ENCODE measurements at places on chromosomes 6 and 20.

- DNase-seq = no peak
Observed at GRCh38 chr20:33019465-33020277, 11.8 kb upstream of the BPIFB6 start.

DNA sequence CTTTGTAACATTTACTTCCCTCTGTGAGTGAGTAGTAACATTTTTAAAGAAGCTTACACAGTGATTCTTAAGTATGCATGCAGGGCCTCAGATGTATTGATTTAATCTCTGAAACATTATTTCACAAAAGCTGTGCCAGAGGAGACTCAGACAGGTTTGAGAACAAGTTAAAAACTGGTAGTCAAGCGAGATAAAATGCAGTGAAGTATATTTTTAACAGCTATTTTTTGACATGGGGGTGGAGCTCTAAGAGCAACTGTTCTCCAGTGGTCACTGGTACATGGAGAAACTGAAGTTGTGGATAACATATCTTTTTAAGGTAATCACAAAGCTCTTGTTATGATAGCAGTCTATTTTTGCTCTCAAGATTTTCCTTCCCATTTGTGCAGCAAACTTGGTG, 20.4 kb downstream of the DSTN start:
- no peak for DNase-seq

- DNase-seq = no peak
Observed at GRCh38 chr6:41367700-41368099, 32.3 kb downstream of the NCR2 start.

DNA sequence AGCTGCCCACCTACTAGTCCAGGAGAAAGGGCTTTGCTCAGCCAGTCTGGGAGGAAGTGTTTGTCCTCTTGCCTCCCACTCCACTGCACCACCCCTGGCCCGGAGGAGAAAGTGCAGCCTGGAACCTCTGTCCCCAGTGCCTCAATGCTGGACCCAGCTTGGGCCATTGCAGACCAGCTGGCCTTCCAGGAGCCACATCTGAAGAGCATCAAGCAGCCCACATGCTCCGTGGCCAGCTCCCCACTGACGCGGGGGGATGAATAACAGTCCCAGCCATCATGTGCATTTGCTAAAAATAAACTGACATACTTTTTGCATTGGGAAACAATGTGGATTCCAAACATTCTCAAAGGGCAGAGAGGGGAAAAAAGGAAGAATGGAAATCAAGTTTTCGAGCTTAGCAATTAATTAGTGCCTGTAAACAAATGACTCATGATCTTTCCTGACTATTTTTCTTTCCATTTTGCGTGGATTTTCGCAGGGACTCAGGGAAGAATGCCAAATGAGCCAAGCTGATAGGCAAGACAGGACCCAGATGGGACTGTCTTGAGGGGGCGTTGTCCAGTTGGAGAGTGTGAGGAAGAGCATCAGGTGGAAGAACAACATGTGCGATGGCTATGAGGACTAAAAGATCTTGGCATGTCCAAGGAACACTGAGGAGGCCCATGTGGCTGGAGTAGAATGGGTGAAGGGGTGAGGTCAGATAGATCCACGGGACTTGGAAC, 34.1 kb downstream of the CEBPB start:
- no peak for DNase-seq

GRCh38 chr20:7765221-7765620, 175.0 kb downstream of the HAO1 start:
- no peak for DNase-seq

DNA sequence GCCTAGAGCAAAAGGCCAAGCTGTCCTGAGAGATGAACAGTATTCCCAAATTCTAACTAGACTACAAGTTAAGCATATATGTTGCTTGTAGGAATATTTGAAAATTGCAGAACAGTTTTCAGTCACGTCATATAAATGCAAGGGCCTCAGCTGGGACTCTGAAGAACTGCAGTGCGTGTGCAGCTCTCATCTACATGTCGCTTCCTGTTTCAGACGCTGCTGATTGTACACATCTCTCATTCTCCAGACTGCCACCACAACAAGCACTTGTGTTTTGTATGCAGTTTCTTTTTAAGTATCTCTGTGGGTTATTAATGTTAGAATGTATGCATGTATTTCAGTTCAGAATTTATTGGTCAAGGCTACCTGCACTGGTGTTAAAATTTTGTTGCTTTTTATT, 119.7 kb downstream of the MAP3K4 start:
- DNase-seq = no peak

GRCh38 chr6:13439644-13440043, 47.8 kb downstream of the GFOD1 start:
- no peak for DNase-seq

GRCh38 chr6:167472148-167472547, 147.3 kb downstream of the TTLL2 start:
- DNase-seq = no peak

GRCh38 chr20:36447101-36447500, 94.2 kb upstream of the MYL9 start:
- DNase-seq = no peak

- no peak for DNase-seq
Observed at GRCh38 chr20:25296094-25297093, 48.5 kb downstream of the PYGB start.

DNA sequence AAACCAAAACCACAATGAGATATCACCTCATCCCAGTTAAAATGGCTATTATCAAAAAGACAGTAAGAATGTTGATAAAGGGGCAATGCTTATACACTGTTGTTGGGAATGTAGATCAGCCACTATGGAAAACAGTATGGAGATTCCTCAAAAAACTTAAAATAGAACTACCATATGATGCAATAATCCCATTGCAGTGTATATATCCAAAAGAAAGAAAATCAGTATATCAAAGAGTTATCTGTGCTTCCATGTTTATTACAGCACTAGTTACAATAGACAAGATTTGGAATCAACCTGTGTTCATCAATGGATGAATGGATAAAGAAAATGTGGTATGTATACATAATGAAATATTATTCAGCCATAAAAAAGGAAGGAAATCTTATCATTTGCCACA, 3.5 kb upstream of the FABP7 start:
- DNase-seq = no peak

- no peak for DNase-seq
Observed at GRCh38 chr6:81634155-81634880, 118.2 kb downstream of the TENT5A start.

DNA sequence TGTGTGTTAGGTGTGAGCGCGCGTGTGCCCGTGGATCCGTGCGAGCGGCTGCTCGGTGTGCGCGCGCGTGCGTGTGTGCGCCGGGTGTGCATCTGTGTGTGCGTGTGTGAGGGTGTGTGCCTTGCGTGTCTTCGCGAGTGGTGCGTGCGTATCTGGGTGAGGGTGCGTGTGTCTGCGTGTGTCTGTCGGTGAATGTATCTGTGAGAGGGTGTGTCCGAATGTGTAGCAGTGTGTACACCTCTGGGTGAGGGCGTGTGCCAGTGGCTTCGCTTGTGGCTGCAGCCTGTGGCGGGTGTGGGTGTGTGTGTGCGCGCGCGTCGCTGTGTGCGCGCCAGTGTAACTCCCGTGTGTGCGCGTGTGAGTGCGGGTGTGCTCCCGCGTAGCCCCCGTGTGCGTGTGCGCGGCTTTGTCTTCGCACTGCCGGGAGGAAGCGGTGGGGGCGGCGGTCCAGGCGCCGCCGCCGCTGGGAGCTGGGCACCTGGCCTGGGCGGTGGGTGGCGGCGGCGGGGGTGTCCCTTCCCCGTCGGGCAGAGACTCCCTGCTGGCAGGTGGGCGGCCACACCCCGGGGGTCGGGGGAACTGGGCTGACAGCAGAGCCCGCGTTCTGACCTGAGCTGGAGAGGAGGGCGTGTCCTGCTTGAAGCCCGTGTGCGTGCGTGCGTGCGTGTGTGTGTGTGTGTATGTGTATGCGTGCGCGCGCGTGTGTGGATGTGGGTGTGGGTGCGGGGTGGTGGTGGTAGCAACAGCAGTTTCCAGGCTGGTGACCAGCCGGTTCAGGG, 61.3 kb upstream of the EPB41L1 start:
- DNase-seq = peak; percentile 11

GRCh38 chr6:122381494-122382265, 17.8 kb upstream of the HSF2 start:
- peak; percentile 17 for DNase-seq

DNA sequence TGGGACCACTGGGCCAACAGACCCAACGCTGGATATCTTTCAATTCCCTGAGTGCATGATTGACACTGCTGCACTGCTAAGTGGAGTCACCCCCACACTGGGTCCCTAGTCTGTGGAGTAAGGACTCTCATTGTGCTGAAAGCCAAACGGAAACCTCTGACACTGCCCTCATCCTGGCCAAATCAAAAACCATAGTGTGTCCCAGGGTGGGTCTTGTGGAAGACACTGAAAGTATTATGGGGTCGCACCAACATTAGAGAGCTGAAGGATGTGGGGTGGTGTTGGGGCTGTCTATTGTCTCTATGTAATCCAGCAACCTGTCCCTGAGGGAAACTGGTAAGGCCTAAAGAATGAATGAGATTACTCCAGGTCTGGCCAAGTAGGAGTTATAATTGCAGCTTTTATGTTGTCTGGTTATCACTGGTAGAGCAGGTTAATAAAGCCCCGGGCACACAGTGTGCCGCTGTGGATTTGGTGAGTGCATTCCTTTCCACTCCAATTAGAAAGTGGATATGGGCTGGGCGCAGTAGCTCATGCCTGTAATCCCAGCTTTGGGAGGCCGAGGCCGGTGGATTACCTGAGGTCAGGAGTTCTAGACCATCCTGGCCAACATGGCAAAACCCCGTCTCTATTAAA, 57.9 kb downstream of the HLA-A start:
- no peak for DNase-seq

- no peak for DNase-seq
Observed at GRCh38 chr6:48567016-48567415, 456.0 kb upstream of the PTCHD4 start.

- peak; percentile 16 for DNase-seq
Observed at GRCh38 chr6:56359201-56359899, 112.0 kb upstream of the COL21A1 start.

DNA sequence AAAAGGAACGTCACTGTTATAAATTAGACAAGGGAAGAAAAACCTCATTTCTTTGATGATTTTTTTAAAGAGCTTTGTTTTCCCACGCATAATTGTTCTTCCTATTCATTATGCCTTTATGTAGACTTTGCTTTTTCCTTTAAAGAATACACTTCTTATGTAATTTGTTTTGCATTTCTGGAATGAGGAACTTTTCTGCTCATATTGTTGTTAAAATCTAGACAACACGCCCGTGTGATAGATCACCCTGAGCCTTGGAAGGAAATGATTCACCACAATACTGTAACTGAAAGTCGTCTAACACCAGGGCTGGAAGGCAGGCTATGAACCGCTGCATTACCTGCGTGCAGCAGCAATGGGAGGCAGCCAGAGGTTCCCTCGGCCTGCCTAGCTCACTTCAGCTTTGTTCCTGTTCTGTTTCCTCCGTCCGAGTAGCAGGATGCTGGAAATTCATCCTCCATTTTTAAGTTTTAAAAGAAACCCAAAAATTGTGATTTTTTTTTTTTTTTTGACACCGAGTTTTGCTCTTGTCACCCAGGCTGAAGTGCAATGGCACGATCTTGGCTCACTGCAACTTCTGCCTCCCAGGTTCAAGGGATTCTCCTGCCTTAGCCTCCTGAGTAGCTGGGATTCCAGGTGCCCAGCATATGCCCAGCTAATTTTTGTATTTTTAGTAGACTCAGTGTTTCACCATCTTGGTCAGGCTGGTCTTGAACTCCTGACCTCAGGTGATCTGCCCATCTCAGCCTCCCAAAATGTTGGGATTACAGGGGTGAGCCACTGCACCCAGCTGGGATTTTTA, 49.6 kb upstream of the ZNF217 start:
- DNase-seq = peak; percentile 33

DNA sequence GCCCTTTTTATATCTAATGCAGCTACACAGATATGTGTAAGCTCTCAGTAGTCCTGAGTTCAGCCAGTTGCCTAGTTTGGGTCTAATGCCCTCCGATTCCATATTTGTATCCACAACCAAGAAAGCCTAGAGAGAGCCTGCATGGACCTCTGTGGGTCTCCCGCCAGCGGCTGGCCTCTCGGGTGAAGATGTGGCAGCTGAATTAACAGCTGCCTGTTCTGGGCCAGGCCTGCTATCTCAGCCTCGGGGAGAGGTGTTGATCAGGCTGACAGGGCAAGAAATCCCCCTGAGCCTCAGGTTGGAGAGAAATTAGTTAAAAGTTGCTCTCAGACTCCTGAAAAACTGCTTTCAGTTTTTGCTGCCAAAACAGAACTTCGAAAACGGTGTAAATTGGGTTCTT, 19.8 kb downstream of the PTK7 start:
- no peak for DNase-seq

DNA sequence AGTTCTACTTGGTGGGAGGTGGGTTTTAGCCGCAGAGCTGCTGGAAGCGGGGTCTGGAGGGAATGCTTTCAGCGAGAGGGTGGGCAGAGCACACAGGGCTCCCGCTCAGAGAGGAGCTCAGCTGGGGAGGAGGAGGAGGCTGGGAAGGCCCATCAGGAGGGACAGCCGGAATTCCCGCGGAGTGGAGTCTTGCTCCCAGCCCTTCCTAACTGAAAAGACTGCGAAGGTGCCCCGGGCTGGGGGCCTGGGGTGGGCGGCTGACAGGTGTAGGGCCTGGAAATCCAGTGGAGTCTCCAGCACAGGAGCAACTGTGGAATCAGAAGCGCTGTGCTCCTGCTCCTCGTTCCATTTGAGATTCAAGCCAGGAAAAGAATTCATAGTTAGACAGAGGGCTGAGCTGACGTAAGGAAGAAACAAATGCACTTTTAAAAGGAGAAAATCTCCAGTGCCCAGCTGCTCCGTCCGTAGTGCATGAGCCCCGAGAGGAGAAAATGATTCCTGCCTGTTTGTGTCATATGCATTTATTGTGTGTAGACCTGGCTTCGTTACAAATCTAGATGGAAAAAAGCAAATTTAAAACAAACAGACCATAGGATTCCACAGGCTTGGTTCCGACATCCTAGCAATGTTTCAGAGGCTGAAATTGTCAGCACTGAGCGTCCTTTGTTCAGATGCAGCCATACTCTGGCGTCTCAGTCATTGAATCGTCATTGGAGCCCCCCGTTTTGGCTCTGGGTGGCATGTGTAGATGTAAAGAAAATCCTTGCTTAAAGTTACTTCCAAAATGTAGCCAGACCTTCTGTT, 197.7 kb downstream of the SMOC2 start:
- no peak for DNase-seq

GRCh38 chr20:41701588-41702348, 83.6 kb upstream of the CHD6 start:
- DNase-seq = no peak

GRCh38 chr6:288866-289265, 3.4 kb upstream of the DUSP22 start:
- DNase-seq = no peak

GRCh38 chr6:164982389-164982788, 327.0 kb downstream of the C6orf118 start:
- no peak for DNase-seq

DNA sequence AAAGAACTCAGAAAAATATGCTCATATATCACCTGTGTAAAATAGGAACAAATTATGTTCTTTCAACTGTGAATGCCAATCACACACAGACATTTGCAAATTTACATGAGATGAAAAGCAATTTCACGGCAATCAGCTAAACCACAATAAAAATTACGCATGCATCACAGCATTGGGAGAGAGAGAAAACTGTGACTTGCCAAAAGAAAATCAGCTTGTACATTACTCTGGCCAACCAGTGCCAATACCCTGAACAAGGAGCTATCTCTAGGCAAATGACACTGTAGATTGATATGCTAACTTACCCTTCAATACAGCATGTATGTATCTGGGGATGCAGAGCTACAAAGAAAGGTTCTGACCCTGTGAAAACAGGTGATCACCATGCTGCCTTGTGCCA, 515.6 kb downstream of the EYS start:
- no peak for DNase-seq
